ENCODE measurements at places on chromosomes 13 and 19.

GRCh38 chr19:41547569-41547968 is 28.4 kb upstream of the CEACAM21 start:
- DNase-seq = no peak

DNA sequence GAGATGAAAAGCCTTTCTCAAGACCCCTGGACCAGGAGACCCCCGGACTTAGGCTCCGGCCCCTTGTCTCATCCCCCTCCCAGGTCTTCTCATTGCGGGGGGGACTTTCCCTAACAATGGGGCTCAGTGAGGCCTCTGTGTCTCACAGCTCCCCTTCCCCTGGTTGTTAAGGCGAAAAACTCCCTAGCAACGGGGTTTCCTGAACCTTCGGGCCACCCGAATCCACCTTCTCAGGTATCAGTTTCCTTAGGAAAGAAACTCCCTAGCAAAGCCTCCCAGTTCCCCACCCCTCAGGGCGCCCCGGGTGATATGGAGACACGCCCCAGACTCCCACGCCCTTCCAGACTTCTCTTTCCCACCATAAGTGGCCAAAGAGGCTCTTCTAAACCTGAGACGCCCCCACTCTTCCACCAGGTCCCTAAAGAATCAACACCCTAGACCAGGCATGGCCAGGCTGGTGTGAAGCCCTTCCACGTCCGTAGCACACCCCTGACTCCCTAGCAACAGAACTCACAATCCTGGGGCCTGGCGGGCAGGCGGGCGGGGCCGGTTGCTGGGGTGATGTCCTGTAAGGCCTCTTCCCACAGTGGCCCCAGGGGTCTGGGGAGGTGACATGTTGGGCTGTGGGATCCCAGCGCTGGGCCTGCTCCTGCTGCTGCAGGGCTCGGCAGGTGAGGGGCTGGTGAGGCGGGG is at the start of gene TMEM190:
Gene TMEM190 (plus strand): TSS at position 586 of the 693 bp plus-strand sequence. CDS start 28 bp downstream, at position 614.
- no peak for DNase-seq

DNA sequence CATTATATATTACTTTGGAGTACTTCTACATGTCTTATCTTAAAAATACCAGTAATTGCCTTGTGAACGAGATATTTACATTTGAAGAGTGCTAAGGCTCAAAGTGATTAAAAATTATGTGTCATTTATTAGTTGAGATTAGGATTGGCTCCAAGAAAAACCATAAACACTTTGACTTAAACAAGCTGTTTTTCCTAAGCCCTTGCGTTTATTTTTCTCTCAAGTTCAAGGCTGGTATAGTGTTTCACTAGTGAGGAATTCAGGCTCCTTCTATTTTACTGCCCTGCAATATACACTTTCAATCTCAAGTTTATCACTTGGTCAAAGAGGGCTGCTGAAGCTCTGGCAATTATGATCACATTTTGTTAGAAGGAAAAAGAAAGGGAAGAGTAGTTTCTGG is 49.9 kb downstream of the UFM1 start:
- DNase-seq = no peak

GRCh38 chr19:17999684-18000479 is 8.1 kb upstream of the ARRDC2 start:
- DNase-seq = no peak

- DNase-seq = no peak
These were observed 15.6 kb upstream of the PROZ start for GRCh38 chr13:113142876-113143275.

- no peak for DNase-seq
These were observed 373.1 kb downstream of the DIAPH3 start for GRCh38 chr13:59790626-59791025.

DNA sequence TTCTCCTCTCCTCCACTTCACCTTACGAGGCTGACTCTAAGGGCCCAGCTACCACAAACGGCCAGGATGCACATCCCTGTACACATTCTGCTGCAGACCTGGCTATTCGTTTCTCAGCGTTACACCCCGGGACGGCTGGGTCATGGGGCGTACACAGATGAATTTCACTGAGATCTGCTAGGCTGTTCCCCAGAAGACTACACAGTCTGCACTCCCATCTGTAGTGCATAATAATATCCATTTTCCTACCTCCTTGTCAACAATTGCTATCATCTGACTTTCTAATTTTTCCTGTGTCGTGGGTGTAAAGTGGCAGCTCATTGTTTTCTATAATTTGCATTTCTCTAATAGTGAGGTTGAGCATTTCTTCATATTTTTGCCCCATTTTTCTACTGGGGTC is 85.7 kb downstream of the TM9SF2 start:
- no peak for DNase-seq

- no peak for DNase-seq
These were observed 10.2 kb downstream of the GAS6 start for GRCh38 chr13:113853518-113854237.

DNA sequence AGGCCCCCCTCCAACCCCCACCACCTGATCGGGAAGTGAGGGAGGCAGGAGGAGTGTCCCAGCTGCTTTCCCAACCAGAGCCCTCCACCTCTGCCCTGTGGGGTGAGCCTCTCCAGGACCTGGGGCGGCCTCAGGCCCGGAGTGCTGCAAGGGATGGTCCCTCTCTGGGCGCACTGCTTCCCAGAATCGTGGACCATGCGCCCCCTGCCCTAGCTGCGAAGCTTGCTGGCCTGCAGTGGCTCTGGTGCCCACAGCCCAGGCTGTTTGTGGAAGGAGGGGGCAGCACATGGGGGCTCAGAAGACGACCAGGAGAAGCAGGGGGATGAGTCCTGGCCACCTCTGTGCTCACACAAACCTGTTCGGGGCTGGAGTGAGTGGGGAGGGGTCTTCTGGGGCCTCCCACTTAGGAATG is 33.6 kb downstream of the CEBPG start:
- DNase-seq = no peak

DNA sequence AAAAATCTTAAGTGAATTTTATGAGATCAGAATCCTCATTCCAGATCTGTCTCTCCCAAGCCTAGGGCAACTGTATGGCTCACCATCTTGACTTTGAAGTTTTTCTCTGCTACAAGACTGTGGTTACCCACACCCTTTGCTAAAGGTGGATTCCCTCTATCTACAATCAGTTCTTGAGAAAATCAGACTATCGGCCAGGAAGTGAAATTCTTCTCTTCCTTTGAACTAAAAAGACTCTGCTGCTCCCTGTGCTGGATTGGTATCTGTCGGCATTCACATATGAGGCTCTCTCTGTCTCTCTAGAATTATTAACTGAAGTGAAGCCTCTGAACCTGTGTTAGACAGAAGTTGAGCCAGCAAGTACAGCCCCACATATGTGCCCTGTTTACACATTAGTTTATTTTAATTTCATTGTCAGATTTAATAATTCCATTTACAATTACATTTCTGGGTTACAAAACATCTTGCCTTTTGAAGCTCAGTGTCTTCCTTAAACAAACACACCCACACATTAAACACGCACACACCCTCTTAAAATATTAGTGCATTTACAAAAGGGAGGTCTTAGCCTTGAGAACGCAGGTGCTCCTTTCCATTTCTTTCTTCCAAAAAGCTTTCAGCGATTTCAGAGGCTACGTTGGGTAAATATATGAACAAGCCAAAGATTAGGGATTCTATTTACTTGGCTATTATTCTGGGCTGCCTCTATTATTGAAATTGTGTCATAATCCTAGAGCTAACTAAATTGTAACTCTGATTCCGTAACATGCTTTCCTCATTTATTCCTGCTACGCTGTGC is 145.7 kb downstream of the MIPEP start:
- DNase-seq = no peak

- no peak for DNase-seq
These were observed 8.1 kb upstream of the ADGRE2 start for GRCh38 chr19:14786421-14786851.

DNA sequence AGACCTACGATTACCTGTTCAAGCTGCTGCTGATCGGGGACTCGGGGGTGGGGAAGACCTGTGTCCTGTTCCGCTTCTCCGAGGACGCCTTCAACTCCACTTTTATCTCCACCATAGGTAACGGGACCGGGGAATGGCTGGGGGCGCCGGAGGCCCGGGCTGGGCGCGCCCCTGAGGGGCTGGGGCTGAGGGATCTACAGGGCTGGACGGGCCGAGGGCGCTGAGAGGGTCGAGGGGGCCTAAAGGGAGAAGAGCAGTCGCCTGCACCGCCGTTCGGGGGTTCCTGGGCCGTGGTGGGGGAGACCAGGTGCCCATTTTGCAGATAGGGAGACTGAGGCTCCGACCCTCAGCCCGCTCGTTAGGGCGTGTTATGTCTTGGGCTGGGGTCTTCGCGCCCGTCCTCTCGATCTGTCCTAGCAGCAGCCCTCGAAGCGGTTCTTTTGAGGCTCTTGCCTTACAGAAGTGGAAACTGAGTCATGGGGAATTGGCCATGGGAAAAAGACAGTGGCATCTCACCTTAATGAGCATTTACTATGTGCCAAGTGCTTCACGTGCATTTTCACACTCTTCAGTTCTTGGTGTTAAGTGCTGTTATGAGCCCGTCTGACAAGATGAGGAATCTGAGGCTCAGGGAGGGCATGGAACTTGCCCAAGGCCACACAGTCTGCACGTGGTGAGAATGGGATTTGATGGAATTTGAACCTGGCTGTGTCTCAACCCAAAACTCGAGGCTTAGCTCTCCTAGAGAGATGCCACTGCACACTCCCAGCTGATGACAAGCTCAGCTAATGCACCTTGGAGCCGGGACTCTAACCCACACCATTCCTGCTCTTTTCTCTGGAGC is 442 bp downstream of the RAB8A start:
- DNase-seq = no peak

- no peak for DNase-seq
These were observed 24.3 kb upstream of the TNFSF14 start for GRCh38 chr19:6694147-6694815.

- DNase-seq = no peak
These were observed 774 bp downstream of the MAN2B1 start for GRCh38 chr19:12665671-12666264.

GRCh38 chr13:44373601-44374347 is at the start of gene SERP2:
Gene SERP2 (plus strand): TSS chr13:44373824. CDS start chr13:44374026, 202 bp downstream.
- DNase-seq = peak; percentile 93

GRCh38 chr13:24086642-24087041 is 73.9 kb upstream of the SPATA13 start:
- no peak for DNase-seq

GRCh38 chr19:39939556-39939955 is 5.1 kb upstream of the FCGBP start:
- DNase-seq = no peak

DNA sequence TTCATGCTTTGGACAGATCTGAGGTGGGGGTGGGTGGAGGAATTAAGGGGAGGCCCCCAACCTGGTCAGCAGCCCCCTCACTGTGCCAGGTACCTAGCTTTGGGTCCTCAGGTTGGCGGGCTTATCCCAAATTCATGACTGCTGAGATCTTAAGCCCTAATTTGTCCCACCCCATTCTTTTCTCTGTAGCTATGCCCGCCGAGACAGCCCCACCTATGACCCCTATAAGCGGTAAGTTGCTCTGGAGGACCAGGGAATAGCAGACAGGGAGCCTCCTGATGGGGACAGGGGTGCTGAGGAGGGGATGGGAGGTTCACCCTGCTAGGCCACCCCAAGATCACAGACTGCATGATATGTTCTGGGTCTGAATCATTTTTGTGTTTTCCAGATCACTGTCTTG is 14.3 kb downstream of the ZNF296 start:
- DNase-seq = no peak

DNA sequence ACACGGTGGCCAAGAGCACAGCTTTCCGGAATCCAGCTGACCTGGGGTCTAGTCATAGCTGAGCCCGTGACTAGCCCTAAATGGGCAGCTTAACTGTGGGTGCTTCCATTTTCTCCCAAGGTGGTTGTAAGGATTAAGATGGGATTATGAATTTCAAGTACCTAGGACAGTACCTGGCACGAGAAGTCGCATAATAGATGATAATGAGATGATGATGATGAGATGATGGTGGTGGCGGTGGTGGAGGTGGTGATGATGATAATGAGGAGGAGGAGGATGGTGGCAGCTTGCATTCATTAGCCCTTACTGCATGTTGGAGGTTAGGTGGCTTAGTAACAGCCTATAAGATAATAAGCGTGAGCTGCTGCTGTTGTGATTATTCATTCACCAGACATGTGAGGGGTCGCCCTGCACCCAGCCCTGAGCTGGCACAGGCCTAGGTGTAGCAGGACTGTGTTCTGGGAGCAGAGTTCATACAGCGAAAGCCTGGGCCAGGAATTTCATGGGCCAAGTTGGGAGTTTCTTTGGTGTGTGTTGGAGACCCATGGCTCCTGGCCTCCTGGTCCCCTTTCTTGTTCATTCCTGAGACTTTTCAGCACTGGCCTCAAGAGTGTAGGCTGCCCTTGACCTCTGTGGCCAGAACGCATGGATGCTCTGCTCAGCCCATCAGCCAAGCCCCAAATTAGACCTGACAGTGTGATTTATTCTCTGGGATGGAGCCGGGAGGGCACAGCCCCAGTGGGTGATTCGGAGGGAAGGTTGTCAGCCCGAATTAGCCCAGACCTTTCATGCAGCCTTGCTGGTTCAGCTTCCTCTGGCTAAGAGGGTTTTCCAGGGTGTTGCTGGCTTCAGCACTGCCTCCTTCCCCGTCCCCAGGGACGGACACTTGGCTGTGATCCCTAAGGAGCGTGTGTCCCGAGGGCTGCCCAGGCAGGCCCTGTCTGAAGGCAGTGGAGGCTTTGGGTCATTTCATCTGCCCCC is 128.8 kb downstream of the SIPA1L3 start:
- peak; percentile 17 for DNase-seq

DNA sequence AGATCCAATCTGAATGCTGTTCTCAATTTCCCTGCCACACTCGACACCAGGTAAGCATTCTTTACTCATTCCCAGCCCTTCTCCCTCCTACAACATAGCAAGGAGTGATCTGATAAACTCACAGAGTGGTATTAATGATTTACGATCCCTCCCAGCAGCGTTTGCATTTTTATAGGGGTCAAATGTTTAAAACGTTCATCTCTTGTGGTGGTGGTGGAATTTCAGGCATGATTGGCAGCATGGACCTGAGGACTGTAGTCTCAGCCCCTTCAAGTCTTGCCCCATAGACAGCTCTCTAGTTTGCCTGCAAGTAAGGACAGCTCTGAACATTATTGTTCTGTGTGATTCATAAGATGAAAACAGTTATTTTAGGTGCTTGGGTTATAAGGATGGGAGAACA is 565.7 kb downstream of the EFNB2 start:
- DNase-seq = no peak

DNA sequence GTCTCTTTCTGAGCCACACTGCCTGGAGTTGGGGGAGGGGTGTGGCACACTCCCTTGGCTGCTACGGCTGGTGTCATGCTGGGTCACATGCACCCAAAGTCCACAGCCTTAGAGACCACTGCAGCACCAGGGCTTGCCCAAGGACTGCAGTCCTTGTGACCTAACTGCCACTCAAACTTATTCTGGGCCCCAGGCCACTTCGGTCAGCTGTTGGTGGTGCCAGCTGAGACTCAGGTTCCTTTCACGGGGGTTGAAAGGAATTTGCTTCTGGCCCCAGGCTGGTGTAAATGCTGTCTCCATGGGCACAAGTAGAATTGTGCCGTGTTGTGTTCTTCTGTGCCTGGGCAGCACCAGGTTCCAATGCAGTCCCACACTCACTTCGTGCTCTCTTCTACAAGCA is 9.5 kb upstream of the VN1R1 start:
- DNase-seq = no peak

GRCh38 chr19:50178320-50178719 is 15.2 kb upstream of the IZUMO2 start:
- DNase-seq = no peak

- no peak for DNase-seq
These were observed 18.0 kb upstream of the ZNF681 start for GRCh38 chr19:23776507-23777205.

GRCh38 chr19:40511487-40511886 is 44.7 kb downstream of the SPTBN4 start:
- DNase-seq = no peak

- peak; percentile 77 for DNase-seq
These were observed 17.8 kb downstream of the SPC24 start for GRCh38 chr19:11137542-11138384.

GRCh38 chr13:112687836-112688559 is 1.8 kb upstream of the ATP11A start:
- DNase-seq = no peak
